ENCODE measurements at places on chromosomes 7 and 10.

DNA sequence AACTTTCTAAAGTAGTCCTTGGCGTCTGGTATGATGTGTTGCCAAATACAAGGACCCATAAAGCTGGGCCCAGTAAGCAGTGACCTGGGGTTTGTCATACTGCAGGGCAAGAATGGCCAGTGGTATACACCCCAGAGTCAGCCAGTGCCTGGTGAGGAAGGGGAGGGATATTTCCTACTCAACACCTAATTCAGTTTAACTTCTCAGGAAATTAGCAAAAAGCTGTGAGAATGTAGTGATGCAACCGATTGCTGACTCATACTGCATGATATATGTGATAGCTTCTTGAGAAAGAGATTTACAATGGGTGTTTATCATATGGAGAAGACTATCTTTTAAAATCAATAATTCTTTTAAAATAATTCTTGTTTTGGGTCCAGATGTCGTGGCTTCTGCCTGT lies 889.3 kb upstream of the CELF2 start:
- DNase-seq: no peak

GRCh38 chr7:48551652-48552051 lies 372.7 kb upstream of the CDC14C start:
- DNase-seq: no peak

DNA sequence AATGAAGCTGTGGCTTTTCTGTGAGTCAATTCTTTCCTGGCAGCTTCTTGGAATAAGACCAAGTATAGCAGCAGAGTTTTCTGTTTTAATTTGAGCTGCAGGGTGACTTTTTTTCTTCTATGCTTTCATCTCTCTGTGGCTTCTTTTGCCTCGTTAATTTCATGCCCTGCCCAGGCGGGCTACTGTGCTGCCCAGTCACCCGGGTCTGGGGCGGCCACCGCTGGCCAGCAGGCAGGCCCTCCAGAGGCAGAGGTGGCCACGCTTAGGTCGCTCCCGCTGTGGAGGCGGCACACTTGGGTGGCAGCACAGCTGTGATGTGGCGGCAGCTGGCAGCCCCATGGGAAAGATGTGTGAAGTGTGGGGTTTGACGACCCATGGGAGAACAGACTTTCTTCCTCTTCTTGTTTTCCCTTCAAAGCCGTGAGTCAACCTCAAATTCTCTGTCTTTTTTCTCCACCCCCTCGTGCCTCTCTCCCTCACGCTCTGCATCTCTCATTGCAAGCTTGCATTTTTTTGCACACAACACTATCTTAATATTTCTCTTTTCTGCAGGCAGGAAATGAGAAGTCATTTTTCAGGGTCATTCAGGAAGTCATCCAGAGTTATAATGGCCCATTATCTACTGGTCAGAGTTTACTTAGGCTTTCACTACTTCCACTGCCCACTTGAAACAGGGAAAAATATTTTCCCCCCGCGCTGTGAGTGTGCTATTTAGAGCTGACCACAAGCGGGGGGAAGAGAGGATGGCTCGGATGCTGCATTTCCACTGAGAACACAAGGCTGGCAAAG lies 67.8 kb downstream of the EGFR start:
- peak; percentile 50 for DNase-seq

DNA sequence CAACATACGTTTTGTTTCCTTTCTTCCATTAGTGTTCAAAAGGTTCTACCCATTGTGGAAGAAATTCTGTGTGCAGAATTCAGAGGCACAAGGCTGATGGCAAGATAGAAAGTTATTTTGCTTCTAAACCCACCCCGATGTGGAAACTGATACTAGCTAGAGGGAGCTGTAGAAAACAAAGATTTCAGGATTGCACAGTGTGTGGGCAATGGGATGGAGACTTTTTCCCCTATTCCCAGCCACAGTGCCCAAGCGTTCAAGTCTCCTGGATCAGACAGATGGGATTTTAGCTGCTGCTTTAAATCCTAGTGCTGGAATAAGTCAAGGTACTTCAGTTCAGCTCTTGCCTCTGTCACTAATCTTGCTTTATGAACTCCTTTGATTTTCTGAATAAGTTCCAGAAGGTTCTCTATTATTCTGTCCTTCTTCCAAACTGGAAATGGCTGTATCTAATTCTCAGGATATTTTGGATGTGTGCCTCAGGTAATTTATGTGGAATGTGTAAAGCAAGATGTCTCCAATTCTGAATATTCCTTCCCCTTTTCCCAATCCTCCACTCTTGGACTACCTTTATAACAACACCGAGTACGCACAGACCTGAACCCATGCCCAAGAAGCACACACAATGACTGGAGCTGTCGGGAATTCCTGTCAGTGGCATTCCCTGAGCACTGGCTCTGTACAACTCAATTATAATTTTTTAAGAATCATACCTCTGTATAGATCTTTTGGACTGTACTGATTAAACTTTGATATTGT lies 473.0 kb downstream of the PLXDC2 start:
- no peak for DNase-seq

DNA sequence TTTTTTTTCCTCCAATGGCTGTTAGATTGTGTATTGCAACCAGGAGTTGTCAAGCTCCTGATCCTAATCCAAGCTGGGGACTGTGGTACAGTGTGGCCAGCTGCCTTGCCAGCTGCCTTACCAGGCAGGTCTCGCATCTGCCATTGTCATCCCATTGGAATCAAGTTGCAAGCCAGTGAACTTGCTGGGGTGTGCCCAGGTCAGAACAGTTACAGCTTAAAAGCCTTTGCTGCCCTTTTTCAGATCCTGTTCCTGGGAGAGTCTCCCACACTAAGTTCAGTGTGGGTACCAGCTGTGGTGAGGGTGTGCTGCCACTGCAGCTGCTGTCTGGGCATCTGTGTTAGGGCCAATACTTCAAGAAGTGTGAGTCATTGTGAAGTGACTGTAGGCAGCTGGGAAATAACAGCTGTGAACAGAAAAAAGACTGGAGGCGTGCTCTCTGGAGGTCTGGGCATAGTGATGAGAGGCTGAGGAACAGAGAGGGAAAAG lies 72.8 kb downstream of the CCNY start:
- DNase-seq: no peak

DNA sequence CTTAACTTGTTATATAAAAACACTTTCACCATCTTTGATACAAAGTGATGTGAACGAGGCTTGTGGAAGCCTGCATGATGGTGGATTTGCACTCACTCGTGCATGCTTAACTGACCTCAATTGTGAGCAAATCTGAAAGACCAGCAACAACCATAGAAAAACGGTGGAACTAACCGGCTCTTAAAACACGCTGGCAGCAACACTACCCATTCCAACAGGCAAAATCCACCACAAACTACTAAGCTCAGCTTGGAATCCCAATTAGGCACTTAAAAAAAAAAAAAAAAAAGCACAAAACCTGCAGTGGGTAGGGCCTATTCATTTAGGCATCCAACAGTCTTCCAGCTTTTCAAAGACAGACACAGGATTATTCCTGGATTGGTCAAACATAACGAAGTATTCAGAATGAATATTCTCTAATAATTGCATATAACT lies 1.8 kb downstream of the GDI2 start:
- DNase-seq: peak; percentile 19

GRCh38 chr10:60338002-60338564 lies 51.6 kb downstream of the ANK3 start:
- no peak for DNase-seq

- no peak for DNase-seq
Measured at GRCh38 chr10:97771913-97772823, at the start of gene SFRP5. SFRP5 (minus strand) TSS chr10:97771999; CDS start chr10:97771833, 166 bp downstream.

DNA sequence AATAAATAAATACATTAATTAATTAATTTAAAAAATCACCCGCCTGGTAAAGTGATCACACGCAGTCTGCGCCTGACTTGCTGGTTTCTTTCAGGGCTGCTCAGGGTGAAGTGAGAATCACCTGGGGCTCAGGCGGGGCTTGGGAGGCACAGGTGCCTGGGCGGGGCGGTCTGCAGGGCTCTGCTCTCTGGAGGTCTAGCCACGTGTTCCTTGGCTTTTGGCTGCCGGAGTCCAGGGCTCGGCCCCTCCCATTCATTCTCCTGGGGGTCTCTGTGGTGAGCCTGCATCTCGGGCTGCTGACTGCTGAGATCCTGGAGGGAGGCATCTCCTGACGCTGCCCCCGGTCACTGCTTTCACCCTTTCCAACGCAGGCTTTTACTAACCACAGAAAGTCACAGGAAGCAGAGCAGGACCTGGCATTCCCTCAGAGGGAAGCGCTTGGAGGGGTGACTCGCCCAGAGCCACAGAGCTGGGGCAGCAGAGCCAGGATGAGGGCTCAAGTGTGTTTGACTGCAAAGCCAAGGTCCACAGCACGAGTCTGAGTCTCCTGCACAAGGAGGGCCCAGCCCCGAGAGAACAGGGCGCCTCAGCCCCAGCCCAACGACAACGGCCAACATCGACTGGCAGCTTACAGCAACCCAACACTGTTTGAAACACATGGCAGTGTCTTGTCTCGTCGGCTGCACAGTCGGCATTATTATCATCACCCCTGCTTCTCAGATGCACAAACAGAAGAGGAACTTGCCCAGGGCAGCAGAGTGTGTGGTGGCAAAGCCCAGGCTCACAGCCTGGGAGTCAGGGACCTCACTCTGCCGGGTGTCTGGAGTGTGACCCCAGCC lies 22.4 kb upstream of the MNX1 start:
- DNase-seq: no peak

DNA sequence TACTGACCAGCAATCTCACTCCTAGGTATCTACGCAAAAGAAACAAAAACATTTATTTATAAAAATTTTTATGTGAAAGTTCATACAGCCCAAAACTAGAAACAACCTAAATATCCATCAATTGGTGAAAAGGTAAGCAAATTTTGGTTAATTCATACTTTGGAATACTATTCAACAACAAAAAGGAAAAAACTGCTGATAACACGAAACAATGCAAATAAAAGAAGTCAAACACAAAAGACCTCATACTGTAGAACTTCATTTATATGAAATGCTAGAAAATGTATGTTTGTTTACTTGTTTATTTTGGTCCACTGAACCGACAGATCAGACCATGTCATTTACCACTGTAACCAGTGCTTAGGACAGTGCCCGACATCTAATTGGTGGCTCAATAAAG lies 60.3 kb downstream of the USP6NL start:
- no peak for DNase-seq

- no peak for DNase-seq
Measured at GRCh38 chr7:1861799-1862458, 191.9 kb downstream of the ELFN1 start.

DNA sequence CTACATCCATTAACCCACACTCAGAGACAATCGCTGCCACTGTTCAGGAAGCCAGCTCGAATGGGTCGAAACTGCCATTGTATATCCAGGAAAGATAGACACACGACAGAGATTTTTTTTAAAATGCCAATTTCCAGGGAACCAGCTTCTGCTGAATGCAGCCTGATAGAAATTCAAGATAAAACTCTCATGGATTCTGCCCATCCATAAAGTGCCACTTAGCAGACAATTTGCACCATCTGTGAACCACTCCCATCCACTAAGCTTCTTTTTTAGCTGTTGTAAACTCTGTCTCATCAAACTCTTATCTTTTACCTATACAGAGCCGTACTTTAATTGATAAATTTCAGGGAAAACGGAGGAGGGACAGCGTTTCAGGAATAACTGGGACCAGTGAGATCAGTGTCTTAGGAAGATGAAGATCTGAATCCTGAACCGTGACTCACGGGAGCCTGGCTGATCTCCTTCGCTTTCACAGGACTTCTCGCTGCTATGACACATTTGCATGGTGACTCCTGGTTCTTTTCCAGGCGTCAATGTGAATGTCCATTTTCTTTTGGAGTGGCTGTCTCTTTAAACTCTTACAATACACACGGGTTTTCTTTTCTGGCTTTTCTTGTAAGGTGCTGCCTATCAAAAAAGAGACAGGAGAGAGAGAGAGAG lies 103.4 kb downstream of the FAM204A start:
- DNase-seq: no peak

DNA sequence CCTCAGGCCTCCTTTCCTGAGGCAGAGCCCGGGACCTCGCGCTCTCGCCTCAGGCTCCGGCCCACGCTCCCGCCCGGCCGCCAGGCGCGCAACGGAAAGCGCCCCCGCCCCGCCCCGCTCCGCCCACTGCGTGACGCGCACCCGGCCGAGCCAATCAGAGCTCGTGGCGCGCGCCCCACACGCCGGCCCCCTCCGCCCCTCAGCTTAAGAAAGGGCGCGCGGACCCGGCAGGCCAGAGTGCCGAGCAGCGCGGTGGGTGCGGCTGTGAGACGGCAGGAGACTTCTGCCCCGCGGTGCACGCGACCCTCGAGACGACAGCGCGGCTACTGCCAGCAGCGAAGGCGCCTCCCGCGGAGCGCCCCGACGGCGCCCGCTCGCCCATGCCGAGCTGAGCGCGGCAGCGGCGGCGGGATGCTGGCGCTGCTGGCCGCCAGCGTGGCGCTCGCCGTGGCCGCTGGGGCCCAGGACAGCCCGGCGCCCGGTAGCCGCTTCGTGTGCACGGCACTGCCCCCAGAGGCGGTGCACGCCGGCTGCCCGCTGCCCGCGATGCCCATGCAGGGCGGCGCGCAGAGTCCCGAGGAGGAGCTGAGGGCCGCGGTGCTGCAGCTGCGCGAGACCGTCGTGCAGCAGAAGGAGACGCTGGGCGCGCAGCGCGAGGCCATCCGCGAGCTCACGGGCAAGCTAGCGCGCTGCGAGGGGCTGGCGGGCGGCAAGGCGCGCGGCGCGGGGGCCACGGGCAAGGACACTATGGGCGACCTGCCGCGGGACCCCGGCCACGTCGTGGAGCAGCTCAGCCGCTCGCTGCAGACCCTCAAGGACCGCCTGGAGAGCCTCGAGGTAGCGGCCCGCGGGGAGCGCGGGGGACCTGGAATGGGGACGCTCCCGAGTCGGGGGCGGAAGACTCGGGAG lies at the start of gene NPTX2:
Gene NPTX2, plus strand, starts transcription at position 235 of the 909 bp plus-strand sequence. Its CDS starts 177 bp downstream, at position 412.
- DNase-seq: peak; percentile 67

- no peak for DNase-seq
Measured at GRCh38 chr10:131978851-131979250, 2.9 kb downstream of the BNIP3 start.

- DNase-seq: no peak
Measured at GRCh38 chr7:95157381-95157780, 167.0 kb downstream of the PON1 start.

DNA sequence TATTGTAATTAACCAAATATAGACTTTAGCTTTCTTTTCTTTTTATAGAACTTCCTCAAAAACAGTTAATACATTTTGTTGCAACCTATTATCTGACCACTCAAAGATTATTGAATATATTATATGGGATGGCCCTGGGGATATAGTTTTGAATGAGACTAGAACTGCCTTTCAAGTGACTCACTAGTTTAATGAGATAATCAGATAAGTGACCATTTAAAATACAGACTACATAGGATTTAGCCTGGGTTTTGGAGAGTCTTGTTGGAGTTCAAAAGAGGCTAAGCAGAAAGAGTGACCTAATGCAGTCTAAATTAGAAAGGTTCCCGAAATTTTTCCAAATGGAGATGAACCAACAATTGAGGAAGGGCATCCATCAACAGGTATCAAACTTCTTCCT lies 305.2 kb upstream of the ETV1 start:
- DNase-seq: no peak
